GM04503 (cell line): ENCODE measurements at places on chromosomes 1 and 21.

GRCh38 chr1:230189824-230190223 lies 122.8 kb downstream of the GALNT2 start:
- DNase-seq: no peak

GRCh38 chr1:39224295-39224829 lies 19.9 kb downstream of the MACF1 start:
- DNase-seq: no peak

DNA sequence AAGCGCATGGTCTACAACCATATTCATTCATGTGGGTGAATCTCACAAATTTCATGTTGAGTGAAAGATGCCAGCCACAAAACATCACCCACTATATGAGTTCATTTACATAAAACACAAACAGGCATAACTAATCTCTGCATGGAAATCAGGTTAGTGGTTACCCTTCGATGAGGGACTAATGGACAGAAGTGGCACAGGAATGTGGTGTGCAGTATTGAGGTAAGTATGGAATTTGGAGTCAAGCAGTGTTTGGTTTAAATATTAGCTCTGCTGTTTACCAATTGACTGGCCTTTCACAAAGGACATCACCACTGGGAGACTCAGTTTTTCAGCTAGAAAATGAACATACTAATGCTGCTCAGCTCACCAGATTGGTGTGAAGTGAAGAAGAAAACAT lies 24.2 kb downstream of the CCDC185 start:
- DNase-seq: no peak

GRCh38 chr1:72557446-72558049 lies 275.2 kb upstream of the NEGR1 start:
- peak; percentile 5 for DNase-seq

GRCh38 chr21:28579986-28580550 lies 412.6 kb downstream of the LTN1 start:
- DNase-seq: no peak

- no peak for DNase-seq
These were observed 403.0 kb upstream of the USP24 start for GRCh38 chr1:55618199-55618598.

- DNase-seq: no peak
These were observed 196.1 kb upstream of the CAMK1G start for GRCh38 chr1:209387271-209387968.

GRCh38 chr1:209416716-209417115 lies 166.8 kb upstream of the CAMK1G start:
- no peak for DNase-seq

- DNase-seq: no peak
These were observed 15.2 kb downstream of the ITPKB start for GRCh38 chr1:226723657-226724532.
